ENCODE measurements at places on chromosomes 13 and 19.

DNA sequence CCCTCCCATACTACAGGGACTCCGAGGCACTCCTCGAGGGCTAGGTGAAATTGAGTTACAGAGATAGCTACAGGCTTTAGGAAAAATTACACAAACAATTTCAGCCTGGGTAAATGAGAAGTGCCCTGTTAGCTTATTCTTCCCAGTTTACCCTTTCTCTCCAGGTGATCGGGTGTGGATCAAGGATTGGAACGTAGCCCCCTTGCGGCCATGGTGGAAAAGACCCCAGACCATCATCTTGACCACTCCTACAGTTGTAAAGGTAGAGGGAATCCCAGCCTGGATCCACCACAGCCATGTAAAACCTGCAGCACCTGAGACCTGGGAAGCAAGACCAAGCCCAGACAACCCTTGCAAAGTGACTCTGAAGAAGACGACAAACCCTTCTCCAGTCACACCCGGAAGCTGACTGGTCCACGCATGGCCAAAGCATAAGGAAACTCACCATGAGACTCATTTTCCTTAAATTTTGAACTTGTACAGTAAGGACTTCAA lies 600.6 kb downstream of the UQCRFS1 start:
- no peak for DNase-seq

DNA sequence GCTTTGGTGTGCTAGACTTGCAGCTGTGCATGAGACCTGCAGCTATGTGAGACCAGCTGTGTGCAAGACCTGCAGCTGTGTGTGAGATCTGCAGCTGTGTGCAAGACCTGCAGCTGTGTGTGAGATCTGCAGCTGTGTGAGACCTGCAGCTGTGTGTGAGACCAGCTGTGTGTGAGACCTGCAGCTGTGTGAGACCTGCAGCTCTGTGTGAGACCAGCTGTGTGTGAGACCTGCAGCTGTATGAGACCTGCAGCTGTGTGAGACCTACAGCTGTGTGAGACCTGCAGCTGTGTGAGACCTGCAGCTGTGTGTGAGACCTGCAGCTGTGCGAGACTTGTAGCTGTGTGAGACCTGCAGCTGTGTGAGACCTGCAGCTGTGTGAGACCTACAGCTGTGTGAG lies 6.7 kb upstream of the DCUN1D2 start:
- DNase-seq = no peak

DNA sequence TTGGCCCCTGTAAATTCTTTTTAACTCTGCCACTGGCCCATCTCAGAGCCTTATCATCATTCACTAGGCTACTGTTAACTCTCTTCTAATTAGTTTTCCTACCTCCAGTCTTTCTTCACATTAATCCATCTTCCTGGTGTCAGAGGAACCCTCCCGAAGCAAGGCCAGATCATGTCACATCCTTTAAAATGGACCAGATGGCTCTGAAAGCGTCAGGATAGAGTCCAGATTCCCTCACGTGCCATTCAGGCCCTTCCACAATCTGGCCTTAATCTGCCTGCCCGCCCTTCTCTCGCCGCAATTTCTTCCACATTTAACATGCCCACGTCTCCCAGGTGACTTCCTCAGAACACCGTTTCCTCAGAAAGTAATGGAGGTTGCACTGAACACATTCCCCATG lies 86.5 kb downstream of the RFC3 start:
- DNase-seq = no peak

DNA sequence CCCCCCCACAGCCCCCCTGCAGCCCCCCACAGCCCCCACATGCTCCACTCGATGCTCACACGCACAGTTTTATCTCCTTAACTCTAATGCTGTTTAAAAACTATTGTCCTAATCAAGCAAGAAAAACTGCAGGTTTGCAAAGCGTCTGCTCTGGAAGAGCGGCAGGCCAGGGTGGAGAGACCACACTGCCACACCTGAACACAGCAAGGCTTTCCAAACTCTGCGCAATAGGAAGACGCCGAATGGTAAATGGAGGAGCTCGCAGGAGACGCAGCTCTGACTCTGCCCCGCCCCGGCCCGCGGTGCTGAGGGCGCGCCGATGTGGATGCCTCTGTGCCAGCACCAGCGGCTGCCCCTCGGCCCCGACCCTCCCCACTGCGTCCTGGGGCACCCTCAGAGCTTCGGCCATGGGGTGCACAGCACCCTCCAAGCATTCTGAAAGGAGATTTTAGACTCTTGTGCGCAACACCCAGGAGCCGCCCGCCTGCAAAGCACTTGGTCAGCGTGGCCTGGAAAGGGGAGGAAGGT lies 32.4 kb downstream of the RASA3 start:
- no peak for DNase-seq

DNA sequence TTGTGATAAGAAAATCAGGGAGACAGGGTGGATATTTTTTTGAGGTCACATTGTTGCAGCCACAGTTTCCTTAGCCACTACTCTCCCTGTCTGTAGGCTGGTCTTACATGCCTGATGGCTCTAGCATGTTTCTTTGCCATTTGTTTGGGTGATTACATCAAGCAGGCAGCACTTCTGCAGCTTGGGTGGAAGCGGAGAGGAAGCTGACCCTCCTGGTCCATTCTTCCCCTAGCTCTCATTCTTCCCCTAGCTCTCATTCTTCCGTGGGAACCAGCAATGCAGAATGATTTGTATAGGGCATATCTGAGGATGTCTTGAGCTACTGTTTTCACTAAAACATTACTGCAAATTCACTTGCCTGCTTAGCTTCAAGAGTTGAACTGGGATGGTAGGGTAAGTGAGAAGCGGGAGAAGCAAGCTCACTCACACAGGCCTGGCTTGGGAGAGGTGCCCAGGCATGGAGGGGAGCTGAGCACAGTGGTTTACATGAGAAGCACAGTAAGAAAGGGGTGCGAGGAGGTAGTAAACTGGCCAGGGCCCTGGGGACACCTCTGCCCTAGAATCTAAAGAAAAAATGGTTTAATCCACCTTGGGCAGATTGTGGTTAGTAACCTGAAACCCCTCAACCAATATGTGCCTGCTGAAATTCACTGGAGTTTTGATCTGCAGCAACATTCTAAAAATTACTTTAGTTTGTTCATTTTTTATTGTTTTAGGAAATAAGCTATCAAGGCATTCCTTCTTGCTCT lies 538.9 kb downstream of the RFC3 start:
- no peak for DNase-seq

DNA sequence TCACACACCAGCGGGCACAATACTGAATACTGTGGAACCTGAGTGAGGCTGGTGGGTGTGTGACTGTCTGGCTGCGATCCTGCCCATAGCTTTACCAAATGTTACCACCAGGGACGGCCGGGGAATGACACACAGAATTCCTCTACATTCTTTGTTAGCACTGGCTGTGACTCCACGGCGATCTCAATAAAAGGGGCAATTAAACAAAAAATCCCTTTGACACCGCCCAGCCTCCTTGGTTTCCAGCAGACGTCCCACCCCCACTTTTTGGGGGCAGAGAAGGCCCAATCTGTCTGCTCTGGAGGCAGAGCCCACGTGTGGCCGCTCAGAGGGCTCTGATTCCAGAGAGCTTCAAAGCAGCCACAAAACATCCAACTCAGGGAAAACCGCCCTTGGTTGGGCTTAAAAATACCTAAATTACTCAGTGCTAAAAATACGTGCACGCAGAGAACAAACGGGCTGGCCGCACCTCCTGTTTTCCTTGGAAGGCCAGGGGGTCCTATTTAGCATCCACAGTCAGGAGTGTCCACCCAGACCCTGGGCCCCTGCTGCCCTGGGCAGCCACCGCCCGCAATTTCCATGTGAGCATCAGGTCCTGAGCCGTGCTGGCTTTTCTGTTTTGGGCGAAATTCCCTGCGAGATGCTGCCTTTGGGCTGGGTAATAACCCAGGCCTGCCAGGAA lies 47.8 kb downstream of the GADD45B start:
- DNase-seq = no peak

GRCh38 chr19:41995959-41996797 lies 2.1 kb upstream of the ATP1A3 start:
- peak; percentile 14 for DNase-seq

DNA sequence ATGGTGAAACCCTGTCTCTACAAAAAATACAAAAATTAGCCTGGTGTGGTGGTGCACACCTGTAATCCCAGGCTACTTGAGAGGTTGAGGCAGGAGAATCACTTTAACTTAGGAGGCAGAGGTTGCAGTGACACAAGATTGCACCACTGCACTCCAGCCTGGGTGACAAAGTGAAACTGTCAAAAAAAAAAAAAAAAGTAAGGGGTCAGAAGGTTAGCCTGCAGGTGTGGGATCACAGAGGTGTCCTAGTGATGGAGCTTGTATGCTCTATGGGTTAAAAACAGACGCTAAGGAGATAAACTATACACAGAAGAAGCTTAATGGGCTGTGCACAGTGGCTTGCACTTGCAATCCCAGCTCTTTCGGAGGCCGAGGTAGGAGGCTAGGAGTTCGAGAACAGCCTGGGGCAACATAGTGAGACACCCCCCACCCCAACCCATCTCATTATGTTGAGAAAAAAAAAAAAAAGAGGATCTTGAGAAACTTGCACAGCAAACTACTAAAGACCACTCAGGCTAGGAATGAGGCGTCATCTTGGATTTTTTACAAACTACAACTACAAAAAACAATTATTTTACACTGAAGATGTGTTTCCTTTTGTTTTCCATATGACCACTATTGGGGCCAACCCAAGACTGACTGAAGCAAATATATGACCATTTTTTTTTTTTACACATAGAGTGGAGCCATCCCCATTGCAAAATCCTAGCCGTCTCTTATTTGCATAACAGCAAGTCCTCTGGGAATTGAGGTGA lies 7.9 kb downstream of the FOSB start:
- no peak for DNase-seq

GRCh38 chr13:54077569-54077968 lies 1049.0 kb downstream of the OLFM4 start:
- no peak for DNase-seq

DNA sequence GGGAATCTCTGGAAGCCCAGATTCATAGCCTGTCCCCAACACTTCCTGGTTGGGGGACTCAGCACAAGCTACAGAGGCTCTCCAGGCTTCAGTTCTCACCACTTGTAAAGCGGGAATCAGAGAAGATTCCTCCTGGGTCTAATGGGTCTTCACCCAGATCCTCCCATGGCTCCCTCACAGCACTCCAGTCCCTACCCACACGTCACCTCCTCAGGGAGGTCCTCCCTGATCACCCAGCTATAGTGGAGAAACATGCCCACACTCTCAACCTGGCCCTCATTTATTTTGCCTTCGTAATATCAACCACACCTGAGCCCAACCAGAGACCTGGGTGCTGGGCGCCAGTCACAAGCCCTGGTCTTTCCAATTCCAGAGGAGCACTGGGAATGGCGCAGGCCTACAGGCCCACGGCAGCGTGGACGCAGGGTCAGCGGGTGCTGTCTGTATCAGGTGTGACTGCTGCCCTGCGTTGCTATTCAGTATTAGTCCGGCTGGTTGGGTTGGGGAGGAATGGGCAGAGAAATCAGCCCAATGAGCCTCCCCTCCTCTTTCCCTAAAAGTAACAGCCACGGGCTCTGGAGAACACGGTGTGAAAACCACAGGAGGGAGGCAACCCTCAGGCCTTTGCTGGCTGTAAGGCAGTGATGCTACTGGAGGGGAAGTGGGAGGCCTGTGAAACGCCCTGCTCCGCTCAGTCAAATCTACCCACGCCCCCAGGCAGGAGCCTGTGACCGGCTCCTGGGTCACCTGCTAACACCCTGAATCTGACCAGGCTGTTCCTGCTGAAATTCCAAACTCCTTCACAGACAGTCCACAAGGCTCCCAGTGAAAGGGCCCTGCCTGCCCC lies 5.2 kb downstream of the AKT2 start:
- no peak for DNase-seq

DNA sequence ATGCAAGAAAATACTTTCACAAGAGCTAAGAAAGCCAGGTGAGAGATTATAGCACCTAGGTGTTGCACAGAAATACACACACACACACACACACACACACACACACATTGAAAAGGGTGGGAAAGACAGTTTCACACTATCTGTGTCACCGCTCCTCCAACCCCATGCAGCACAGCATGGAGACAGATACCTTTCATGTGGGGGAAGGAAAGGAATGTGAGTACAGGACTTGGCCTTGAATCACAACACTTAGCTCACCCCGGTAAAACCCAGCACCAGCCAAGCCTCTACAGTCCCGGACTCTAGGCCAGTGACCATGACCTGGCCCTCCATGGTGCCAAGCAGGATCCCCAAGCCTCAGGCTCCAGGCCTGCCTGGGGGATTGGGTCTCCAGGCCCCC lies 462.0 kb upstream of the SPRY2 start:
- DNase-seq = no peak

DNA sequence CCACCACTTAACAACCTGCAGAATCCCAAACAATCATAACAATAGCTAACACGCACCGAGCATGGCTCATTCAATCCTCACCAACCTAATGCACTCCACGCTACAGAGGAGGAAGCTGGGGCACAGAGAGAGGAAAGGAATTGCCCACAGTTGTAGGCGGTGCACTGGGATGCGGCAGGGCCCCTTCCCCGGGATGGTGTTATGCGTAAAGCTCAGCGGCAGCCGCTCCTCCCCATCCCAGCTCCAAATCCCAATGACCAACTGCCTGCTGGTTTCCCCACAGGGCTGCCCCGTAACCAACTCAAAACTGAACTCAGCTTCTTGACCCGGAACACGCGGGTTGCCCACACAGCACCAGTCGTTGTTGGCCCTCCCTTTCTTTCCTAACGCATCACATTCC lies 42.2 kb downstream of the SERP2 start:
- DNase-seq = no peak

DNA sequence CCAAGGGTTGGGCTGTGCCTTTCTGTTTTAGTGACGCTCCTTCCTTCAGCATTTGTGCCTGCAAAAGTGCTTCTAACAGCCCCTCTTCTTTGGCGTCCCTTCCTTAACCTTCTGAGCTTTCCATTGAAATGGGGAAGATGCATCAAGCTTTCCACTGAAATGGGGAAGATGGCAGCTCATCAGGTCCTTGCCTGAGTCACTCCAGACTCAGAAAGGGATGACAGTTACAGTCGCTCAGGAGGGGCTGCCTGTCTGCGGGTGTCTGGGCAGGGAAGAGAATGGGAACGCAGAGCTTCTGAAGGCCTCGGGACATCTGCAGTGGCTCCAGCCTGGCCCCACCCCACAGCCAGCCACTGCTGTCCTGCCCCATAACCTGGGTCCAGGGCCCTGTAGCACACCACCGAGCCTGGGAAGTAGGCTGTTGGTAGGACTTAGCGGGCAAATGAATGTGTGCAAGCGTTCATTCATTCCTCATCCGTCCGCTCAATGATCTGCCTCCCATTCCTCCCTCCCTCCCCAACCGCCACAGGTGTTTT lies 9.8 kb downstream of the AP1M1 start:
- DNase-seq = no peak

All from urinary bladder (tissue), 4 donors.